ENCODE measurements at places on chromosomes 5 and 9.

DNA sequence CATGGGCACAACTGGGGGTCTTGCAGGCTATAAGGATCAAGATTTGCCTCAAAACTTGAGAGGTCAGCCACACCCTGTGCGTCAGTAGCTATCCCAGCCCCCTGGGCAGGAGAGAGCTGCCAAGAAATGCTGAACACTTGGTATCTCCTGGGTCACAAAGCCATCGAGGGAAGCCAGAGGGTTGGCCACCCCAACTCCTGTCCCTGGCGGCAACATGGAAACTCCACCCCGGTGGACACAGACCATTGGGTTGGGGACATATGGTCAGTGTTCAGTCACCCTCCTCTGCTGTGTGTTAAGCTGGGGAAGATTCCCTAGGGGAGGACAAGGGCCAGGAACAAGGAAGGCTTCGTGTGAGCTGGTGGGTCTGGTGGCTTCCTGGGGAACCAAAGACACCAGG is 140.6 kb downstream of the C5orf15 start:
- DNase-seq, result no peak

DNA sequence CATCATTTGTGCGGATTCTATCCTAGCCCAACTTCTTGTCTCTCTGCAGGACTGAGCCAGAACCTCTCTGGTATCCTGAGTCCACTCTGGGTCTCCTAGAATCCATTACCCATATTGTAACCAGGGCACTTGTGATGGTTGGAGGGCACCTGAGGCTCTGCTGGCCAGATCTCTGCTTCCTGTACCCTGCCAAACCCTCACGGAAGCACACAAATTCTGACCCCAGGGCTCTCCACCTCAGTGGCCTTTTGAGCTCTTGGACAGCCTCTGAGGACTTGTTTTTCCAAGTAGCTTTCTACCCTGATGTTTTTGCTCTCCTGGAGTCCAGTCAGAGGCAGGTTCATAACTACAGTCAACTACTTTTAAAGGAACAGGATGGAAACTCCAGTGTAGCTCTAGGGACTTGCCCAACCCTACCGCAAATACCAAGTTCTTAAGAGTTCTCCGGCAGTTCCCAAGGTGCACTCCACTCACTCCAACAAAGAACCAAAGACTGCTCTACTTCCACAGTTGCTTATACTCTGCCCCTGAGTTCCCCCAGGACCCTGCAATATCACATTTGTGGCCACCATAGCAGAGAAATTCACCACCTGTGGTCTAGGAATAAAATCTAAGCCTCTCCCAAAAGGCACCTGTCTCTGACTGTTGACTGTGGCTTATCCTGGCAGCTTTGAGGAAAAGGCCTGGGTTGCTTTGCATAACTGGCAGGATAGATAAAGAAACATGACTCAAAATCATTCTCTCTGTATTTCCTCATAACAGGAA is 9.6 kb downstream of the PIP5K1B start:
- no peak for DNase-seq

DNA sequence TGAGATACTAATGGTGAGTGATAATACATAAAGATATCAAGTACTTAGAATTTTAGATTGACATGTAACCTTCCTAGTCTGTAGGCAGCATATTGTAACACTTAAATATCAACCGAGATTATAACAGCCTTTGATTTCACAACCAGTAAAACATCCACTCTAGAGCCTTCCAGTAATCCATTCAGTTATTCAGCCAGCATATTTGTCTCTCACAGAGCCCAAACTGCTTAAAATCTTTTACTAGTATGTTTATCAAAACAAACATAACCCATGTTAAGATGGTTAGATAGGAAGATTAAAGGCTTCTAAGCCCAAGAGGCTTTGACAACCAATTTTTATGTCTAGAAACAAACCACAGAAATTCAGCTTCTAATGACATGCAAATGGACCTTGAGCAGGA is 177.9 kb upstream of the FST start:
- no peak for DNase-seq

DNA sequence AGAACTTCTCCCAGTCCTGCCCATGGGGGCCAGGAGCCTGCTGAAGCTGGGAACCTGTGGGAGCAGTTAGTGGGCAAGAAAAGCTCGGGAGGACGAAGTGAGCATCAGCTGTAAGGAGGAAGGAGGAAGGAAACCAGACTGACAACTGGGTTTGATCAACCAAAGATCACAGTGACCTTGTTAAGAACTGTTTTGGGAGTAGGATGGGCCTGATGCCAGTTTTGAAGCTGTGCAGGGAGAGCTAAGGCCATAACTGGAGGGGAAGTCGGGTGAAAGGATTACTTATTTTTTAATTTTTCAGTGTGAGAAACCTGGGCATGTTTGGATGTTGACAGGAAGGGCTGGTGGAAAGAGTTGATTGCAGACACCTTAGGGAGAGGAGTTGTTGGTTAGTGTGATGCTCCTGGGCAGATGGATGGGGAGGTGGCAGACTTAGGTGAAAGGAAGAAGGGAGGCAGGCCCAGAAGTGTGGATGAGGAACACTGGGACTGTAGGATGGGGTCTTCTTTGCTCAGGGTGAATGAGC is 58.3 kb upstream of the KLF4 start:
- DNase-seq, result no peak

DNA sequence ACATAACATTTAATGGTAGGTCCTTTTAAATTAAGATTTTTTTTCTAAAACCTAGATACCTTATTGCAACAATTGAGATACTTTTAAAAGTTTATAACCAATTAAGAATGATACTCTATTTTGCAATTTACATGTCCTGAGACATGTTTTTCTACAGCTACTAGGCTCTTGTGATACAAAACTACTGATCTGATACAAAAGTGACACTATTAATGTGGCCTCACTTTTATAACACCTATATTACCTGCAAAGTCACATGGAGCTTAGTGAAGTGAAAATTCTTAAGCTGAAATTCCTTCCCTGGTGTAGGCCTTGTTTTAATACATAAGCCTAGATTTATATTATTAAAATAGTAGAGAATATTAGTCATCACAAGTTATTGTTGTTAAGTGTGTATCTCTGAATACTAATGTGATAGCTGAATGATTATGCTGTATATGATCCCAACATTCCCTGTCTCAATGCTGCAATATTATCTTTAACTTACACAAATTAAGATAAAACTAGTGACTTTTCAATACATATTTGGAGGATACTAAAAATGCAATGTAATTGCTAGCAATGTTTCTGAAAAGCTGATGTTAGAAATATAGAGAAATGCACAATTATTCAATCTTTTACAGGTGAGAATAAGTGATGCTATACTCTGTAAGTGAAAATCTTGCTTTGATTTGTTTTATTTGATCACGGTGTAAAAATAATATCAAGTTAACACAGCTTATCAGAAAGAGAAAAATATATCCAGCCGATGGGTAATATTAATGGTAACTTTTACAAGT is 2.6 kb downstream of the NFIB start:
- DNase-seq, result no peak

DNA sequence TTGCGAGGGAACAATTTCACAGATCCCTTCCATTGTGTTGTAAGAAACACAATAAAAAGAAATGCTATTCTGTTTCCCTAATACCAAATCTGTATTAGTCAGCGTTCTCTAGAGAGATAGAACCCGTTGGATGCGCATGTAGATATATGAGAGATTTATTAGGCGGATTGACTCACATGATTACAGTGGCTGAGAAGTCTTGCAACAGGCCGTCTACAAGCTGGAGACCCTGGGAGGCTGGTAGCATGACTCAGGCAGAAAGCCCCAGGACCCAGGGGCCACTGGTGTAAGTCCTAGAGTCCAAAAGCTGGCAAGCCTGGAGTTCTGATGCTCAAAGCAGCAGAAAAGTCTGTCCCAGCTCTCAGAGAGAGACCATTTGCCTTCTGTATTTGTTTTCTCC is 18.4 kb upstream of the IL17B start:
- DNase-seq, result no peak

- DNase-seq, result no peak
Measured at GRCh38 chr5:173891308-173892116, 3.4 kb downstream of the CPEB4 start.

DNA sequence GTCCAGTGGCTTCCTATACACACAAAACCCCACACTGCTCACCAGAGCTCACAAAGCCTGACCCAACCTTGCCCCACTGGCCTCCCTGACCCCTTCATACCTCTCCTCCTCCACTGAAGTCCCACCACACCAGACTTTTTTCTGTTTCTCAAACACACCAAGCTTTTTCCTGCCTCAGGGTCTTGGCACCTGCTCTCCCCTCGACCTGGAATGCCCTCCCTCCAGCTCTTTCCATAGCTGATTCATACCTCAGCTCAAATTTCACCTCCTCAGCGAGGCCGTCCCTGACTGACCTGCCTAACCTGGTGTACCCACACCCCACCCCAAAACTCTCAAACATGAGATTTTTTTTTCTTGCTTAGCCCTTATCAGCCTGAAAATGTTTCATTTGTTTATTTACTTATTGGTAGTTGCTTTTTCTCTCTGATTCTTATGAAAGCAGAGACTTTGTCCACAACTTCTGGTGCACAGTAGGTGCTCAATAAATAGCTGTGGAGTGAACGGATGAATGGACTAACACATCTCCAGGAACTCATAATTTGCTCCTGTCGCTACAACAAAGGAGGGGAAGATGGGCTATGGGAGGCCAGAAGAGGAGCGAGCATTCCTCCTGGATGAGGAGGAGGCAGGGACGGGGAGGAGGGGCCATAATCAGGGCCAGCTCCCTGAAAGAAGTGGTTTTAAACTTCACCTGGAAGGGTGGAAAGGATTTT is 84.3 kb downstream of the SH3TC2 start:
- DNase-seq, result no peak

- DNase-seq, result no peak
Measured at GRCh38 chr5:133389066-133389590, 223.2 kb downstream of the FSTL4 start.

DNA sequence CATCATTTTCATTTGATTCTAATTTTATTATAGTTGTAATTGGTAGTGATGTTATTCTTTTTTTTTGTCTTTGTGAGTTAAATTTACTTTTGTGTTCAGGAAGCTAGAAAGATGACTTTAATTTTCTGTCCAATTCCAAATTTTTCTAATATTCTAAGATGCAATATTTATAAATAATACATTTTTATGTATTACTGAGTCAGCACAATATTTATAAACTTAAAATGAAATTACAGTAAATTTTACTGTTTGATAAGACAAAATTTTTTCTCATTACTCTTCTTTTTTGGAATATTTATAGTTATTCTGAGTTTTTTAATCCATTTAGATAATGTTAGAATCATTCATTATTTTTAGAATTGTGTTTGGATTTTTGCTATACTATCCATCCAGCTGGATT is 1637.9 kb upstream of the ACO1 start:
- DNase-seq, result no peak

GRCh38 chr5:130109152-130109551 is 204.9 kb downstream of the CHSY3 start:
- DNase-seq, result no peak

DNA sequence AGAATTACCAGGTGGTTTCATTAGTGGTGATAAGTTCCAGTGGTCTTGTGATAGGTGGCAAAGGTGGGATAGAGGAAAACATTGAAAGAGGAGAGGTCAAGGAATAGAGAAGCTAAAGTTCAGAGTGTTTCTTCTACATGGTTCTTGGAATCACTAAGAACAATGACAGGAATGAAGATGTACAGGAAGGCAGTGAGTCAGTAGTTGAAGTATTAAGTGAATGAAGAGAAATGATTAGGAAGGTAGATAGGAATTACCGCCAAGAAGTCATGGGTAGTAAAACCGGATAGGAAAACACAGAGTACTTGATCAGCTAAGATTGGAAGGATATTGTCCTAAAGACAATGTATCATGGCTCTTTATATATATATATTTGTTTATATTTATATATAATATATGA is 37.9 kb upstream of the RASA1 start:
- no peak for DNase-seq

- no peak for DNase-seq
Measured at GRCh38 chr9:87112656-87113055, 165.3 kb upstream of the GAS1 start.

GRCh38 chr5:168400429-168401220 is 85.6 kb upstream of the RARS1 start:
- no peak for DNase-seq

GRCh38 chr5:103503066-103503465 is 59.5 kb downstream of the NUDT12 start:
- DNase-seq, result no peak

- no peak for DNase-seq
Measured at GRCh38 chr5:54721116-54721515, 203.6 kb downstream of the SNX18 start.

- no peak for DNase-seq
Measured at GRCh38 chr5:73388740-73389139, 59.8 kb downstream of the FOXD1 start.

DNA sequence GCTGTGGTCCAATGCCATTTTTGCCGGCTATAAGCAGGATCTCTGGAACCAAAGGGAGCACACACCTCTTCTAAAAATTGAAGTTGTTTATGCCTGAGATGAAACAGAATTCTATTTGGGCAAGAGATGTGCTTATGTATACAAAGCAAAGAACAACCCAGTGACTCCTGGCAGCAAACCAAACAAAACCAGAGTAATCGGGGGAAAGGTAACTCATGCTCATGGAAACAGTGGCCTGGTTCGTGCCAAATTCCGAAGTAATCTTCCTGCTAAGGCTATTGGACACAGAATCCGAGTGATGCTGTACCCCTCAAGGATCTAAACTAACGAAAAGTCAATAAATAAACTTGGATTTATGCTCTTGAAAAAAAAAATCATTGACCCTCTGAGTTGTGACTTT is 178.7 kb downstream of the CEMIP2 start:
- DNase-seq, result no peak

GRCh38 chr9:31089549-31090221 is 1294.8 kb upstream of the ACO1 start:
- no peak for DNase-seq

GRCh38 chr5:31680528-31680927 is 41.6 kb downstream of the PDZD2 start:
- no peak for DNase-seq

DNA sequence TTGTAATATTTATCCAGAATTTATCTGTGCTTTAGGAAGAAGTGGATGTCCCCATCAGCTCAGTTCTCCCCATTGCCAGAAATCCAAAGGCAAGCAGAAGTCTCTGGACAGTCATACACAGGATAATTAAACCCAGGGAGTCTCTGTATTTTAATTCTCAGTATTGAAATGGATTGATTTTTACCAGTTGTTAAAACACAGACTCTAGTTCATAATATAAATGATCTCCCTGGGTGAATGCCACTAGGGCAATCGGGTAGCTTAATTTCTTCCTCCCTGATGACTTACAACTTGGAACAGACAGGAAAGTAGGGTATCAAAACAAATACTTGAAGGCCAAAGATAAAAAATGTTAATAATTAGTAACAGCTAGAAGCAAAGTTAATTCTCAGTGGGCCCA is 66.5 kb upstream of the DAP start:
- no peak for DNase-seq

- no peak for DNase-seq
Measured at GRCh38 chr9:98533132-98533531, 175.6 kb downstream of the GABBR2 start.

GRCh38 chr5:56056875-56057274 is 62.1 kb upstream of the IL6ST start:
- no peak for DNase-seq

- DNase-seq, result no peak
Measured at GRCh38 chr5:1201327-1202025, at the start of gene SLC6A19. Gene SLC6A19 (plus strand): TSS chr5:1201595. CDS start chr5:1201651, 56 bp downstream.

GRCh38 chr5:14269395-14269794 is 126.3 kb downstream of the TRIO start:
- no peak for DNase-seq

Measured in activated gamma-delta T cell treated with anti-CD3 and anti-CD28 coated beads, Interleukin-2, amount 50 U/mL, for 16 hours (primary cell).